Gastroesophageal sphincter (tissue), 4 donors: ENCODE measurements at places on chromosomes 7 and 10. TPM values are rescaled to one million over a fixed set of nuclear protein-coding genes. Genes with fewer than 3 reads are reported as not detected.

- no peak for ATAC-seq
Measured at GRCh38 chr7:138871814-138872090, 73.8 kb upstream of the ATP6V0A4 start.

- ATAC-seq: no peak
Measured at GRCh38 chr7:110347081-110347480, 743.8 kb upstream of the LRRN3 start.

GRCh38 chr10:24465891-24466818 is 257.2 kb downstream of the KIAA1217 start:
- ATAC-seq: no peak

DDC gene
- not detected for total RNA-seq

DNA sequence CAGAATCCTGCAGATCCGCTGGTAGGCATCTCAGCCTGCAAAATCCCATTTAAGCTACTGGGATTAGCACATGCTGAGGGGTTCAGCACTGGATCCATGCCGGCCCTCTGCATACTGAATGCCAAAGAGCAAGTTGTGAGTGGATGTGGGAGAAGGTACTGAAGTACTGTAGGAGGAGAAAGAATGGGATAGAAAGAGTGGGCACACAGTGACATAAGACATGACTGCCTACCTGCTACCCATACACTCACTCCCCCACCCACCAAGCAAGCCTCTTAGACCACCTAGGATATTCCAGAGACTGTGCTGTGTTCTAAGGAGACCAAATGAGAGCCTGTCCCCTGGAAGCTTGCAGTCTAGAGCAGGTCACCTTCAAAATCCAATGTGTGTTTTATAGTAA is 215.9 kb downstream of the FRMD4A start:
- ATAC-seq: no peak

DNA sequence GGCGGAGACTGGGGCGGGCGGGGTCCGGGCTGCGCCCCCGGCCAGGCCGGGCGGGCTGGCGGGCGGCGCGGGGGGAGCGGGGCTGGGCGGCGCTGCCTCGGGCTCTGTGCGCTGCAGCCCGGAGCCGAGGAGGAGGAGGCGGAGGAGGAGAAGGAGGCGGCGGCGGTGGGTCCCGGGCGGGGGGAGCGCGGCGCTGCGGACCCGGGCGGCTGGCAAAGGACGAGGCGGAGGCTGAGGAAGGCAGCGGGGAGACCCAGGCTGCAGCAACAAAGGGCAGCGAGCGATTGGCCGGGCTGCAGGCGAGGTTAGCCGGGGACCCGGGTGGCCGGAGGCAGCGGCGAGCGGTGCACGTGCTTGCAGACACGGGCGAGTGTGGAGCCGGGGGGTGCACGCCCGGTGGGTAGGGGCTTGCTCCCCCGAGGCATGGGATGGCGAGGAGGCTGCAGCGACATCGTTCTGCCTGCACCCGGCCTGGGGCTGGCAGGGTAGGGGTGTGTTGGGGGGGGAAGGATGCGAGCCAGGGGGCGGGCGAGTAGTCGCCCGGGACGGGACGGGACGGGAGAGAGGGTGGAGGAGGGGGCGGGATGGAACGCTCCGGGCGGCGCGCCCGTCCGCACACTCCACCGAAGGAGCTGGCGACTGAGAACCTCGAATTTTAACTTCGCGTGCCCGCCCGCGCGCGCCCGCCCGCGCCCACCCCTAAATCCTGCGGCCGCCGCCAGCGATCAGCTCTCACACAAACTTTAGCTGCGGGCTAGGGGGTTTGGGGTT is 844 bp upstream of the KAT6B start:
- peak; percentile 19 for ATAC-seq

MRPL43 gene
- total RNA-seq: 58.0 TPM

DNA sequence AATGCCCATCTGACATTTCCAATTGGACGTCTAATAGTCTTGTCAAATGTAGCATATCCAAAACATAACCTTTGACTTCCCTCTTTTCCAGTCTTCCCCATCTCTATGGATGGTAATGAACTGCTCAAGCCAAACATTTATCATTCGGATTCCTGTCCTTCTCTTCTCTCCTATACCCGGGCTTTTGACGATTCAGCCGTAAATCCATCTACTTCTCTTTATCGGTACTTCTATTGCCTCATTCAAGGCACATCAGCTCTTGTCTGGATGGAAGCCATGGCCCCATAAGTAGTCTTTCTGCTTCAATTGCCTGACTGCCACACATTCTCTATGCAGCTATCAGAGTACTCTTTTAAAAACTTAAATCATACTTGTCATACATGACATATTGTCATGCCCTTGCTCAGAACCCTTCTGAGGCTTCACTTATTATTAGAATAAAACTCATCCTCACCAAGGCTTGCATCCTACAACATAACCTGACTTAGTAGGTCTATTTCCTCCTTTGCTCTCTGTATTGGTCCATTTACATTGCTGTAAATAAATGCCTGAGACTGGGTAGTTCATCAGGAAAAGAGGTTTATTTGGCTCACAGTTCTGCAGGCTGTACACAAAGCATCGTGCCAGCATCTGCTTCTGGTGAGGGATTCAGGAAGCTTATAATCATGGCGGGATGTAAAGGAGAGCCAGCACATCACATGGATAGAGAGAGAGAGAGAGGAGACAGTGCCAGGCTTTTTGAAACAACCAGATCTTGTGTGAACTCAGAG is 37.8 kb downstream of the ST8SIA6 start:
- no peak for ATAC-seq
